Calu3 (cell line): ENCODE measurements at places on chromosomes 2 and 18. TPM values are rescaled to one million over a fixed set of nuclear protein-coding genes. Genes with fewer than 3 reads are reported as not detected.

DNA sequence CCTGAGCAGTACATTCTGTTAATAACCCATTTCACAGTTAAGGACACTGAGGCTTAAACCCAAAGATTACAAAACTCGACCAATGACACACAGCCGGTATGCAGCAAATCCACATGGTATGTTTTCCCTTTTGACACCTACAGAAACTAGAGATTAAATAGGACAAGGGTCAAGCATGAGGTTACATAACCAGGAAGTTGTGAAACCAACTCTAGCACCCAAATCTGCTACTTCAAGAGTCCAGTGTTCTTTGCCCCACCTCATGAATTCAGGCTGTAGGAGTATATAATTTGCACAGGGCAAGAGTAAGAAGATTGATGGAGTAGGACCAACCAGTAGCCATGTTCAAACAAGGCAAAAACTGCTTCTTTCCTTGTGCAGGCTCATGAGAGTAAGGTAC, 249.8 kb downstream of the BCL11A start:
- DNase-seq: no peak

TUBA4B gene
- not detected in 2 replicates for total RNA-seq

- no peak for DNase-seq
Observed at GRCh38 chr2:40579247-40579646, 127.4 kb upstream of the SLC8A1 start.

CSRNP3 gene
- total RNA-seq: 0.86 and 1.8 TPM in 2 replicates

SESTD1 gene
- total RNA-seq: 135 and 145 TPM in 2 replicates

ABHD1 gene
- total RNA-seq: 0.56 and 0.64 TPM in 2 replicates

GRCh38 chr18:53152476-53152875, 812.5 kb downstream of the DCC start:
- no peak for DNase-seq
